ENCODE measurements at places on chromosomes 3 and 15. TPM values are rescaled to one million over a fixed set of nuclear protein-coding genes. Genes with fewer than 3 reads are reported as not detected.

CCDC191 gene
- 2.5 TPM for total RNA-seq

DNA sequence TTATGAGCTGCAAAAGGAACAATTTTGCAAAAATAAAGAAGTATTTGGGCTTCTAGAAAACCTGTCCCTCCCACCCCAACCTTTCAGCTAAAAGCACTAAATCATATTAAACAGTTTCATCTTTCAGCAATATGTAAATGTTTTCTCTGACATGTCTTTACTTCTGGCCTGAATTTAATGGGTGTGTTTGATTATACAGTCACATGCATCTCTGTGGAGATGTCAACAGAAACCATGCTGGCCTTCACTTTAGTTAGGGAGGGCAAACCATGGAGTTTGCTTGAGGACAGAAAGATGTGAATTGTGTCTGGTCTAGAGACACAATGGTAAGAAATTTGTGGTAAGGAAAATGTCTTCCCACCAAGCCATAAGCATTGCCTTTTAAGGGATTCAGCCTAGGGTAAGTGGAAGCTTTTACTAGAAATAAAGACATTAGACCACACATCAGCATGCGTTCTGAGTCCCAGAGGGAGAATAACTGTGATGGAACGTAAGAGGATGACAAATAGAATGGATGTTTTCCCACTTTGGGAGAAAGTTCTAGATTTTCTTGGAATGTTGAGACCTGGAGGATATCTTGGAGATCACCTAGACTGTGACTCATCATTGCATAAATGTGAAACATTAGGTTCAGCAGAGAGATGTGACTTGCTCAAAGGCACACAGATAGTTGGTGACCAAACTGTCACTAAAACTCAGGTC is 68.9 kb downstream of the ST8SIA2 start:
- DNase-seq: no peak

GRCh38 chr3:64685331-64685799 is 2.4 kb downstream of the ADAMTS9 start:
- DNase-seq: peak; percentile 69

DNA sequence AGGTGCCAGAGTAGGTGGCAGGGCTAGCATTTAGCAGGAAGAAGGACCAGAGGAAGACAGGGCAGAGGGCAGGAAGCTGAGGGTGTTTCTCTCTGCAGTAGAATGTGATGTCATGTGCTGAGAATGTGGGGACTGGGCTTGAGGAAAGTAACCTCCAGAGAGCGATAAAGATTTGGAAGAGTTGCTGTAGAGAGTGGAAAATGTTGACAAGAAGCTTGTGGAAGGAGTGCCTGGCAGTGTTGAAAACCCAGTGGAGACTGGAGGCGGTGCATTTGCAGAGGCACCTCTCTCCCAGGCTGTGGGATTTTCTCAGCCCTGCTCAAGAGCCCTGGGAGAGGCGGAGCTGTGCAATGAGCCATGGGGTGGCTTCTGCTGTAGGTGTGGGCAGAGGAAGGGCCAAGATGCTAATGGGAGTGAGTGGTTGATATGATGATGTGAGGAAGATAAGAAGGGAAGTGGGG is 54.8 kb downstream of the MESD start:
- no peak for DNase-seq

DNA sequence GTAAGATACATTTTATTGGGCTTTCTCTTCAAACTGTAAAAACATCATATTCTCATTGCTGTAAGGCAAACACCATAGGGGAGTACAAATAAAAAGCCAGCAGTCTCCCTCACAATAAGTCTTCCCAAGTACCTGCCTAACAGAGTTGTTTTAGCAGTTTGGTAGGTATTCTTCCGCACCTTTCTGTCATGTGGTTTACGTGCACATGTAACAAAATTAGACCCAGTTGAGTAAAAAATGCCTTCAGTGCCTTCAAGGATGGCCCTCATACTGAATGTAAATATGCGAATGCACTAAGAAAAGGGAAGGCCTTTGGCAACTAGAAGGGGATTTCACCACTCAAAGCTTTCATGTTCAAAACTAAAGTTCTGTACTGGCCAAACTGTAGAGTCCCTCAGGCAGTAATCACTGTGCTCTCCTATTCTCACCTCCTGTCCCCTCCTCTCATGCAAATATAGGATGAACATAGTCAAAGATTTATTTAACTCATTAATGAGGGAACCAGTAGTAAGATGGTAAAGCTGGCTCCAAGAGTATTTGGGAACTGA is 26.4 kb downstream of the USP3 start:
- no peak for DNase-seq

THSD4 gene
- 104 TPM for total RNA-seq

DNA sequence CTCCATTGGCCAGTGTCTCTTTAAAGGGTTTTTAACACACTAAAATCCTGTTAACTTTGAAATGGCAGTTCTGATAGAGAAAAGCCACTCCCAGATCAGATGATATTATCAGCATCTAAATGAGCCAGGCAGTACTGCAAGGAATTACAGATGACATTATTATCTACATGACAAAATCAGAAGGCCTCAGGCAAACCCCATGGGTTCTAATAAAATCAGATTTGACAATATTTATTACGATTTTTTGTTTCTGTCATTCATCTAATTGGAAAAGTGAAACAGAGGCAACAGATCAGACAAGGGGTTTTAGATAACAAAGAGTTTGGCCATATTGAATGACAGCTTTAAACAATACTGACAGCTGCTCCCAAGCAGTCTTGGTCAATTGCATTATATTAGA is 112.7 kb downstream of the FEZF2 start:
- no peak for DNase-seq

CPLX3 gene
- 3.3 TPM for total RNA-seq

PP2D1 gene
- total RNA-seq: not detected
